ENCODE measurements at places on chromosomes 16 and 17.

DNA sequence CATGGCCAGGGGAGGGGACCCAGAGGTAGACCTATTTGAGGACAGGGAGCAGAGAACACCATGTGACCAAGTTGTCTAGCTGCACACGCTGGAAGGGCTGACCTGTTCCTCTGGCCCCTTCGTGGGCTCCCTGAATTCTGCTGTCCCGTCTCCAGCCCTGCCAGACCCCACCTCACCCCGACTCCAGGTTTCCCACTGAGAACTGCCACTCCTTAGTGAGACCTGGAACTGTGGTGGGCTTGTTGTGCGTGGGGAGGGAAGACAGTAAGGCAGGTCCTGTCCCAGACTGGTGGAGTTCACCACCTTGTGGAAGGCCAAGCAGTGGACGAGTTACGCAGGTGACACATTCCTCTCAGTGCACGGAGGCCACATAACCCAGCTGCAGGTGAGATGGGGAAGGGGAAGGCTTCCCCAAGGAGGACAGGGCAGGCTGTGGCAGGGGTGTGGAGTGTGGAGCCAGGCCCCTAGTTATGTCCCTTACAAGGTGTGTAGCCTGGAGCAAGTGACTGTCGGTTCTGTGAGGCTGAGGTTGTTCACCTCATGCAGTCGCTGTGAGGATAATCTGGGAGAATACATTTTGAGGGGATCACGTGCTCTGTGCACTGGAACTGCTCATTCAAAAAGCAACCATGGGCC lies 54.7 kb downstream of the USP22 start:
- no peak for DNase-seq

DNA sequence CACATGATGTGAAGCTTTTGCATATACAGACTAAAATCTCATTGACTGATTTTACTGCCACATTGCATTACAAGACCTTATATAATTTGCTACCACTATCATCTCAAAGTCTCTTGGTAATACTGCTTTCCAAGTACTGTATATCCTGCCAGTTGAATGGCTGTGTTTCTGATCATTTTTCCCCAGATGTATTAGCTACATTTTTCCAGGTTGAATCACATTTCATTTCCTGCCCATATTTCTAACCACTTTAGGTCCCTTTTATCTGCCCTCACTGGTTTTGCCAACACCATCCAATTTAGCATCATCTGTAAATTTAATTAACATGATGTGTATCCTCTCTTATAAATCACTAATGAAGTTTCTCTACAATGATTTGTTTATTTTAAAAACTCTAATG lies 365.7 kb upstream of the PMFBP1 start:
- DNase-seq = no peak

DNA sequence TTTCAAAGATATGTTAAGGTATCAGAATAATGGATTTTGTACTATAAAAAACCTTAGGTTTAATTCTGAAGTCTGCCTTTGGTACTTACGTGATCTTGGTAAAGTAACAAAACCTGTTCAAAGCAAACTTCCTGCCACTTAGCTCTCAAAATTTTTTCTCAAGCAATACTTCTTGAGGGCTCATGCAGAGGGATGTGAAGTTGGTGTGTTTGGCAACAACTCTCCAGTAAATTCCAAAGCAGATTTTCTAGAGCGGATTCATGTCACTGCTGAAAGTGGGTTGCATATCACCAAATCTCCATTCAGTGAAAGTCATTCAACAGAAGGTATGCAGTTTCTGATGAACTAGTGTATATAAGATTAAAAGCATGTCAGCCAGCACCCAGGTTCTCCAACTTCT lies 856.7 kb downstream of the CDH8 start:
- DNase-seq = no peak

DNA sequence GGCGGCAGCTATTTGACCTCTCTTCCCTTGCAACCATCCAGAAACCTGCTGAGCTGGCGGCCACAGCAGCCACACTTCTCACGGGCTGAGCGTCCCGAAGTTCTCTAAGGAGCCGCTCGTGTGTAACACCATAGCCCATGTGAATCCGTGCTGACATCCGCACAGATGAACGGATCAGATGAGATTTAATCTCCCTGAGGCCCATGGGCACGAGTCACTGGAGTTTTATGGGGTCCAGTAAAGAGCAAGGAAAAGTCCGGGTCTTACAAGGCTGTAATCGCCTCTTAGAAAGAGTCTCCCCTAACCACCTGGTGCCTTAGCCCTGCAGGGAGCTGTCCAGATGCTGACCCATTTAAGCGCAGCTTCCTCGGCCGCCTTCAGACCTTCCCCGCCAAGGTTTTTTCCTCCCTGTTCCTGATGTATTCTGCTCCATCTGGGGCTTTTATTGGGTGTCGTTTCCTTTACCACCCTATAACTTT lies 5.5 kb upstream of the CACNG5 start:
- DNase-seq = no peak

DNA sequence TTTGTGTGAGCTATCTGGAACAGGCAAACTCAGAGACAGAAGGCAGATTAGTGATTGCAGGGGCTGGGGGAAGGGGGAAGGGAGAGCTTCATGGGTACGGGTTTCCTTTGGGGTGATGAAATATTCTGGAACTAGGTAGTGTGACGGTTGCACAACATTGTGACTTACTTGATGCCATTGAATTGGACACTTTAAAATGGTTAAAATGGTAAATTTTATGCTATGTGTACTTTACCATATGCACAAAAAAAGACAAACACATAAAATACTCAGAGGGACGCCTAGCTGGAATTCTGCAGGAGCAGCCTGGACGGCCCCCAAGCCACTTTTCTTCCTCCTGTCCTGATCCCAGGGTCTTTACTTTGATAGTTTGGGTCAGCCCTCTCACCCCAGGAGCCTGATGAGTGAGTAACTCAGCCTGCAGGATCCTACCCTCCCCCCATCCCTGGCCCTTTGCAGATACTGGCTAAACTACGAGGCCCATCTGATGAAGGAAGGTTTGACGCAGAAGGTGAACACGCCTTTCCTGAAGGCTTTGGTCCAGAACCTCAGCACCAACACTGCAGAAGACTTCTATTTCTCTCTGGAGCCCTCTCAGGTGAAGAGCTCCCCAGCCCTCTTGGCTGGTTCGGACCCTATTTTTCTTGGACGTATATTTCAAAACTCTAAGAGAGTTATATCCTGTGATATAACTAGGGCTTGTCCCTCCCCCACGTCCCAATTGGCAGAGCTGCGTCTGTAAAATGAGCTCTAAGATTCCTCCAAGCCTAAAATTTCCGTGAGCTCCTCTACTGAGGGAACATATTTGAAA lies 7.8 kb downstream of the ADGRG3 start:
- no peak for DNase-seq

- DNase-seq = no peak
Measured at GRCh38 chr16:85029981-85030401, 2.4 kb downstream of the KIAA0513 start.

DNA sequence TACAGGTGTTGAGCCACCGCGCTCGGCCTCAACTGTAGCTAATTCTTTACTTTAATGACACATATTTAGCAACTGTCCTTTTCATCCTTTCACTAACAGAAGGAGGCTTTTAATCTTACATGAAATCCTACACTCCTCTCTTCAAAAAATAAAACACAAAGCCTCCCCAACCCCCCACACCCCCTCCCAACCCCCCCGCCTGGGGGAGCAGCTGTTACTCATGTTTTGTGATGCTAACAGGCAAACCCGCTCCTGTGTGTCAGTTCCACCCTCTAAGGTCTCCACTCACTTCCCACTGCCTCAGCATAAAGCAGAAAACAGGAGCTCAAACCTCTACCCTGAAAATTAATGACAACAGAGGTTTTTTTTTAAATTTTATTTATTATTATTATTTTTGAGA lies 55.4 kb upstream of the SLC25A19 start:
- DNase-seq = no peak

DNA sequence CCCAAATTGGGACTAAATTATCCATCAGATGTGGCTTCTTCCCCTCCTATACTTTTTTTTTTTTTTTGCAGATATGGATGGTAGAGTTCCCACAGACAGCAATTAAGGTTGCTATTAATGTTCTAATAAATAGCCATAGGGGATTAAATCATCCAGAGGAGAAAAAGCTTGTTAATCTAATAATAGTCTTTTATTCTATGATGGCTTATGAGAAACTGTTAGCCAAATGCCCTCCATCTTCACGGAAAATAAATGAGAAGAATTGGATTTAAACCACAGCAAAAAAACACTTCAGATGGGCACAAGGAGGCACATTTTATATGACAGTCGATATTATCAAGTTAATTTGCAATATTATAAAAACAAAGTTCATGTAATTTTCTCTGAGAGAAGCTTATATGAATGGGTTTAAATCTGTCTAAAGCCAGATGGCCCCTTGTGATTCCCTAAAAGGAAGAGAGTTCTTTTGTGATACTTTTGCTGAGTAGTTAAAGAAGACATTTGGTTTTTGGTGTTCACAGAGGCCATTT lies 5.1 kb upstream of the CAPNS2 start:
- no peak for DNase-seq

DNA sequence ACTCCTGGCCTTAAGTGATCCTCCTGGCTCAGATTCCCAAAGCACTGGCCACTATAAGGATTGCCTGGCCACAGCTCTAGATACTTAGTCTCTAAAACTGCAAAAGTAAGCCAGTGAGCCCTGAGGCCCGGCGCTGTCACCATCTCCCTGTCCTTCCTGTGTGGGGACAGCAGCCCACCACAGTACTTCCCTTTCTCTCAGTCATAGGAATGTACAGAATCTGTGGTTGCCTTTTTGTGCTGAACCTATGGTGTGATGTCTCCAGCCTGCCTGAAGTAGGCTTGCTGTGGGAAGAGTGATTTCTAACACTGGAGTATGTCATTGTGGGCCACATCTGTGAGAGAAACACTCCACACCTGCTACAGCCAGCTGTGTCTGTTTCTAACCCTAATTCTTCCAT lies 24.7 kb downstream of the NTAN1 start:
- DNase-seq = no peak

- DNase-seq = peak; percentile 69
Measured at GRCh38 chr16:3490911-3491629, 4.2 kb downstream of the C16orf90 start.

DNA sequence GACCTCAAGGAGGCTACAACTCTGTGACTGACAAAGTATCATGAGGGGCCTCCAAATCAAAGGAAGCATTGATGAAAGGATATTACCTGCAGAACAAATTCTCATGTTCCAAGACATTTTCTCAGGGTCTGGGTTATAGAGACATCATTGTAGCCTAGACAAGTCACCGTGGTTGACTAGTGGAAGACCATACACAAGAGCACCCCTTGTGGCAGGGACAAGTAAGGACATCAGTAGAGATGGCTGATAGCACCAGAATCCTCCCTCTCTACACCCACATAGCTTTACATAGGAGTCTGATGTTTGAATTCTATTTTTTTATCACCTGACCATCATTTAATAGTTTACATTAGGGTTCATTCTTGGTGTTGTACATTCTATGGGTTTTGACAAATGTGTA lies 32.5 kb upstream of the CDH8 start:
- DNase-seq = no peak

GRCh38 chr16:2056681-2057407 lies 9.1 kb downstream of the TSC2 start:
- DNase-seq = peak; percentile 65

- no peak for DNase-seq
Measured at GRCh38 chr17:17239832-17240231, 2.9 kb upstream of the FLCN start.

DNA sequence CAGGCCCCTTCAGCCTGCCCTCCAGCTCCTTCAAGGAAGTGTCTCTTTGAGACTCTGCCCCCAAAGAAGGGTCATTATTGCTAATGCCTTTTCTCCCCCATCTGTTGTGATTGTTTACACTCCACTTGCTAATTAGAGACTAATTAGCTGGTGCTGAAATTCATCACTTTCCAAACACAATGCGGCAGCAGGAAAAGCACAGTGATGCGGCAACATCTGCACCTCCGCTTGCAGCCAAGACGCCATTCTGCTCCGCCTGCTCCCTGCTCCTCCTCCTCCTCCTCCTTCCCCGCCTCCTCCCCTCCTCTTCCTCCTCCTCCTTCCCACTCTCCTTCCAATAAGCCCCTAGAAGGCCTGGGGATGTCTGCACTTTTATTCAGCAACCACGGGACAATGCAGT lies 110.5 kb downstream of the SDK2 start:
- no peak for DNase-seq

DNA sequence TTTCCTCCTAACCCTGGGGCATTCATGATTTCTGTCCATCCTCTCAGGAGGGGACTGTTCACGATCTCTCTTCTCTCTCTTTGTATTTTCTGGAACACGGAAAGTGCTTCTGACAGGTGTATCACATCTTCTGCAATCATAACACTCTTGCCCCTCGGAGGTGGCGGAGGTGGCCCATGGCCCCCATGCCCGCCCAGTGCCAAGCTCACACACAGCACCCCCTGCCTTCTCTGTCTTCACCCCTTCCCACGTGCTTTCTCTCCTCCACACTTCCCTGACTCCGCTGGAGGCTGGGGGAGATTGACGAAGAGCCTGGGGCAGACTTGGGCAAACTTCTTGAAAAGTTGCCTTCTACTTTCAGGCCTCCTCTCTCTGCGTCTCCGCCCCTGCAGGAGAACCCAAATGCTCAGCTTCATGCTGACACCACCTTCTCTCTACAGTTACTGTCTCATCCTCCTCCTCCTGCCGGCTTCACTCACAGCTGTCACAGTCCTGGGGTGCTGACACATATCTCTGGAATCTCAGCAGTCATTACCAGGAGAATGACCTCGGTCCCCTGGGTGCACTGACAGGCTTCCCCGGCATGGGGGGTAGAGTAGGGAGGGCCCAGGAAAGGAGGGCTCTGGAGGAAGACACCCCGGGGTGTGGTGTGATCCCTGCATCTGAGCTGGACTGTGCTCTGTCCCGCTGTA lies 127.1 kb downstream of the ENGASE start:
- DNase-seq = no peak

- no peak for DNase-seq
Measured at GRCh38 chr17:57494443-57494842, 238.1 kb downstream of the MSI2 start.

DNA sequence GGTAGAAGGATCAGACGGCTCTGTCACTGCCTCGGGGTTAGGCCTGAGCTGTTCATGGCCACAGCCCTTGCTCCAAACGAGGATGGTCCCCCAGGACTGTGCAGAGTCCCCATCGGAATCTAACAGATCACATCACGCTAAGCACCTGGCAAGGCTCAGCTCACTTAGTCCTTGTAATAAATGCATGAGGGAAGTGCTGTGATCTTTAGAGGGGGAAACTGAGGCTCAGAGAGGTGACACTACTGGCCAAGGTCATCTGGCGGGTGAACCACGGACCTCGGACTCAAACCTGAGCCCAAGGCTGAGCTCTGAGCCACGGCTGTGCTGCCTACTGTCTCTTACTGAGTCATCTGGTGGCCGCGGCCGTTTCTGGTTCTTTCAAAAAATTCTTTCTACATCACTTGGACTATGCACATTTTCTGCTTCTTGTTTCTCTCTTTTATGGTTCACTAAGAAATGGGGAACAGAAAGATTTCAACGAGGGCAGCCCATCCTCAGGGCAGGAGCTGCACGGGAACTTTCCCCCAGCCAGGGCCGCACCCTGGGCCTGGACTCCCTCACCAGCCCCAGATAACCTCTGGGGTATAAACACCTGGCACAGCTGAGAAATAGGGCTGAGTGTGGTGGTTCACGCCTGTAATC lies 55.6 kb downstream of the COTL1 start:
- DNase-seq = no peak

DNA sequence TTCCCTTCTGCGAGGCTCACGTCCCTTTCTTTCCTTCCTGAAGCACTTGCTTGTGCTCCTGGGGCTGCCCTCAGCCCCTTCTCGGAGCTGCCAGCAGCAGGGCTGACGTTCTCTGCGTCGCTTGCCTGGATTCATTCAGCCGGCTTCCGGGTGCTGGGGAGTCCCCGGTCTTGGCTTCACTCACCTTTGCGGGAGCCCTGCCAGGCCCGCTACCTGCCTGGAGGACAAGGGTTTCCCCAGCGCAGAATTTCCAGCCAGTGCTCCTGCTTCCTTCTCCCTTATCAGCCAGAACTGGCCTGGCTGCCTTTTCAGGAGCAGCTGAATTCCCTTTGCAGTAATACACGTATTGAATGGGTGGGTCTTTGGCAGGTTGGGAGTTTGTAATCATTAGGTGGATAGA lies 22.1 kb upstream of the IL17C start:
- DNase-seq = peak; percentile 89
